Stimulated activated CD8-positive, alpha-beta memory T cell treated with anti-CD3 and anti-CD28 coated beads, Interleukin-4, amount 100 ng/mL, for 1 hour (primary cell): ENCODE measurements at places on chromosomes 1 and 21.

DNA sequence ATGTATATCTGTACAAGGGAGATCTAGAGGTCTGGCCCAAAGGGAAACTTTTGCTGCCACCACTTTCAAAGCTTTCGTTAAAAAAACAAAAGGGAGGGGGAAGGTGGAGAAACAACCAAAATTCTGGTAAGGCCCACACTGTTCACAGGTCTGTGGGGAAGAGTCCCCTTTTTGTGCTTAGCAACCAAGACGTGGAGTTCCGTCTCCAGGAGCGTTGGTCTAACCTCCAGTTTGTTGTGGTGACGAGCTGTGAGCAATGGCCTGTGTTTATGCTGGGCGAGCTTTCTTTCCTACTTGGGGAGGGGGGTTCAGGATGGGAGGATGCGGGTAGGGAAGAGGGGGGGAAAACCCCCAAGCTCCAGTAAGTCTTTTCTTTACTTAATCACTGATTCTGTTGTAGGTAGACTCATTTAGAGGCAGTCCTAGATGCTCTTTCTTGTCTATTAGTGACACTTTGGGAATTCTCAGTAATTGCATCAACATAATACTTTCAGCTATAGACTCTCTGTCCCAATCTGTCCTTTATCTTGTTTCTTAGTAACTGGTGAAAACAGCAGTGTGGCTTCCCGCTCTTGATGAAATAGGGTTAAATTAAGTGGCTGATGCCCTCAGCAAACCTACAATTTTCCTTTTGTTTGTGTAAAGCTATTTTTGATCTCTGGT lies 1.5 kb downstream of the HIPK1 start:
- peak; percentile 39 for DNase-seq

DNA sequence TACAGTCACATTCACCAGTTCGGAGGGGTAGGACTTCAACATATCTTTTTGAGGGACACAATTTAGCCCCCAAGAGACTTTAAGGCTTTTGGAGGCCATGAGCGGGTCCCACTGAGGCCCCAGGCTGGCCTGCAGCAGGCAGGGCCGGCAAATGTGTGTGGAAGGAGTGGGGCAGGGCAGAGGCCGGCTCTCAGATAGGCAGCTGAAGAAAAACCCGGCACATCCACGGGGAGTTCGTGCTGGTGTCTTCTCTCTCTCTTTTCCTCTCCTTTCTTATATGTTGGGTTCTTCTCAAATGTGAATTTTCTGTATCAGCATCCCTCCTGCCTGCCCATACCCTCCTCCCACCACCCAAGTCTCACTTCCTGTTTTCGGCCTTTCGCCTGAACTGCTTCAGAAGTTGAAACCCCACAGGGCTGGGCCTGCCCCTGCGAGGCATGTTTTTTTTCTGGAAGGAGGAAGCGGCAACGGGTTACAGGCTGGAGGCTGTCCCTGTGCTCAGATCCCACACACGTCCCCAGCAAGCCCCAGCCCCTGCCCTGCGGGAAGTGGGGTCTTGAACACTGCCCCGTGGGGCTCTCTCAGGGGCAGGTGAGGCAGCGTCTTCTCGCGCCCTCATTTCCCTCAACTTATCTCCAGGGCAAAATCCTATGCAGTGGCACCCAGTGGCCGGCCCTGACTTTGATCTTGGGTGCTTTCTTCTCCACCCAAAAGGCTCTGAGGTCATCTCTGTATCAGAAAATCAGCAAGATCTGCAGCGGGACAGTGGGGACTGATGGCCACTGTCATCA lies 9.7 kb upstream of the UMODL1 start:
- DNase-seq = no peak

GRCh38 chr1:112956544-112957132 lies 642 bp upstream of the SLC16A1 start:
- DNase-seq = no peak

- DNase-seq = no peak
Observed at GRCh38 chr1:114290341-114290740, 136.7 kb upstream of the SYT6 start.

- DNase-seq = no peak
Observed at GRCh38 chr1:200314085-200314750, 95.6 kb downstream of the ZNF281 start.

DNA sequence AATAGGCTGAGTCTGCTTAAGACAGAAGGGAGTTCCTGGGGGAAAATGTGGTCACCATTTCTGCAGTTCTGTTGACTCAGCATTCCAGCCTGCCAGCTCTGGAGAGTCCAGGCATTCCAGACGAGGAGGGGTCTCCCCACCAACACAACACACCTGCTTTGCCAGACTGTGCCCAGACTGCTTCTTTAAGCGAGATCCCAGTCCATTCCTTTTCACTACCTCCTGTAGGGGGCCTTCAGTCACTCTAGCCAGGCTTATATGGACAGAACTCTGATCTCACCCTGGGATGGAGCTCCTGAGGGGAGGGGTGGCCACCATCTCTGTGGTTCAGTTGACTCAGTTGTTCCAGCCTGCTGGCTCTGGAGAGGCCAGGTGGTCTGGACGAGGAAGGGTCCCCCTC lies 48.5 kb downstream of the UBE2U start:
- DNase-seq = no peak
